ENCODE measurements at places on chromosomes 4 and X.

DNA sequence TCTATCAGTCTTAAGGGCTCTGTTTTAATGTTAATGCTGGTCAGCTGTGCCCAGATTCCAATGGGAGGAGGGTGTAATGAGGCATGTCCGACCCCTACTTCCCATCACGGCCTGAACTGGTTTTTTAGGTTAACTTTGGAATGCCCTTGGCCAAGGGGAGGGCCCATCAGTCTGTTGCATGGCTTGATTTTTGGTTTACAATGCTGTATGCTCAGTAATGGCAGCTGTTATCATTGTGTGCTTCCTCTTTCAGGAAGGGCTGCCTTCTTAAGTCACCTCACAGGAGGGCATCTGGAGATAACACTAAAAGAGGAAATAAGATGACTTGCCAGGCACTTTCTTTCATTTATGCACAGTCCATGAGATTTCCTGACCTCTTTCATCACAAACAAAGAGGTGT, 36.3 kb downstream of the ATXN3L start:
- no peak for DNase-seq

GRCh38 chrX:153888344-153888743, 2.4 kb upstream of the L1CAM start:
- DNase-seq: no peak

DNA sequence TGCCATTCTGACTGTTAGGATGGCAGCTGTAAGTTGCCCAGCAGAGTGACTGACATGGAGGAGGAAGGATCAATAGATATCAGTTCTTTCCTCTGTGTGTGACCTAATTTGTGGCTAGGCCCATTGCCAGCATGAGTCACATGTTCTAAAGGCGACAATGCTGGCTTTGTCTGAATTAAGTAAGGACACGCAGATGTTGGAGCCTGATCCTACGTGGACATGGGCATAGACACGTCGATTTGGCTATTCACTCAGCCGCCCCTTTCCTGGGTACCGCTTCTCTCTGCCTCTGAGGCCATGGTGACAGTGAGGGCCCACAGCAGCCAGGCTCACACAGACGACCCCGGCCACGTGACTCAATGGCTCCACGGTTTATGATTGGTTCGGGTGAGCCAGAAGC, 16.3 kb downstream of the PROM1 start:
- no peak for DNase-seq

DNA sequence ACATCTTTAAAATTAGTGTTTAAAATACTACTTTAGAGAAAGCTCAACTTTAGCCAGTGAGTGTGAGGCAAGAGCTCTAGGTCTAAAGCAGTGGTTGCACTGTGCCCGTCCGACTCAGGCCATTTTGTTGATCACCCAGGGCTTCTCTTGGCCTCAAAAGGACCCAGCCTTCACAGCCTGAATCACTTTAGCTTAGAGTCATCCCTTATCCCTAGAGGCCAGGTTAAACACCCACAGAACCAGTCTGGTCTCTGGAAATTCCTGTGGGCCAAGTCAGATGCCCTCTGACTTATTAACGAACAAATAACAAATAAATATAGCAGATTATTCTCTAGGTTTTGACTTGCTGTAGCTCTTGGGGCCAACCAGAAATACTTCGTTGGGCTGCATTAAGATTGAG, 102.3 kb downstream of the WWC2 start:
- no peak for DNase-seq

- no peak for DNase-seq
These were observed 200.2 kb downstream of the DKK2 start for GRCh38 chr4:106835919-106836318.

DNA sequence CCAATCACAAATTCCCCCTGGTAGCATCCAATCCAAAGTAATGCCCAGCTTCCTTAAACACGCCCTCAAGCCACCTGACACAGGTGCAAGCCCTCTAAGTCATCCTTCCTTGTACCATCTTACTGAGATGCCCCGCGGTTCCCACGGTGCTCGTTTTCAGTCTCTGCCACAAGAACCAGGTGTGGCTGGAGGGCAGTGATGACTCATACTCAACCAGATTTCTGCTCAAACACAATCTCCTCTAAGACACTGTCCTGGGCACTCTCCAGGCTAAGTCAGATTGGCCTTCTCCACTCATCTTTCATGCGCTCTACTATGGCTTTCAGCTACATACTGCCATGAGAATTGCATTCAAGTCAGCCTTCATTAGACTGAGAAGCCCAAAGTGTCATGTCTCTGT, 3.5 kb downstream of the SH3KBP1 start:
- no peak for DNase-seq

GRCh38 chr4:1219566-1219950, 29.4 kb downstream of the CTBP1 start:
- DNase-seq: no peak

GRCh38 chr4:123671636-123672404, 275.2 kb downstream of the SPRY1 start:
- DNase-seq: no peak

DNA sequence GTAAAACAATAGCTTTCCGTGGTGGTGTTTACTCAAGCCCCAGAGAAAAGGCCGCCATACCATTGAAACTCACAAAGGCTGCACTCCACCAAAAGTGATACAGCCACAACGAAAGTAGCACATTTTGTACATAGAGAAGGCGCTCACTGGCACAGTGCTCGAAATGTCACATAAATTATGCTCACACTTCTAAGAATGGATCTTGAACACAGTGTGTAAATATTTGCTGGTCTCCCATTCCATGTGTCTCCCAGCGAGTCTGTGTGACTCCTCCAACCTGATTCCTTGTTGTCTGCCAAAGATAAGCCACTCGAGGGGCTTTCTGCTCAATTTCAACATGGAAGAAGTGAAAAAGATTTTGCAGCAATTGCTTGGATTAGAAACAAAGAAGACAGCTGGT, 234.0 kb upstream of the VCX3A start:
- no peak for DNase-seq

DNA sequence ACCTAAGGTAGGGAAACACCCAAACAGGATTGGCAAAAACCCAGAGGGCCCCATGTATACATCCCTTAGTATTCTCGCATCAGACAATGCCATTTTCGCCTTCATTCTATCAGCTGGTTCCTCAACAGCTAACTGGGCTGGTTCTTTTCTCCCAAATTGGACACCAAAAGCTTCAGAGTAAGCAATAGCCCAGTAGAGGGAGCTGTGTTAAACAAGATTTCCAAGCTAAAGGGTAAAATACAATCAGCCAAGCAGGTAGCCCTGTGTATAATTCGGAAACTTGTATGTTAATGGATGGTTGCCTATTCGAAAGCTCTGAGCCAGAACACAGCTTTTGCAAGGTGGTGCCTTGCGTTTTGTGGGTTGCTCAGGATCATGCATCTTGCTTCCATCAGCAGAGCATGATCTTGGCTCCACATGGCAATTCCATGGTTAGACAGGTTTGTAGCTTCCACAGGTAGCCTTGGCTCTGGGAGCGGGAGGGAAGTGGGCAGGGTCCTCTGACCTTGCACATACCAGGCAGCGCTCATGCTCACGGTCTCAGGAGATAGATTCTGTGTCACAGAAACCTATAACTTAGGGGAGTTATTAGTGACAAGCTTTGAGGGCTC, 115.2 kb upstream of the LNX1 start:
- peak; percentile 39 for DNase-seq

DNA sequence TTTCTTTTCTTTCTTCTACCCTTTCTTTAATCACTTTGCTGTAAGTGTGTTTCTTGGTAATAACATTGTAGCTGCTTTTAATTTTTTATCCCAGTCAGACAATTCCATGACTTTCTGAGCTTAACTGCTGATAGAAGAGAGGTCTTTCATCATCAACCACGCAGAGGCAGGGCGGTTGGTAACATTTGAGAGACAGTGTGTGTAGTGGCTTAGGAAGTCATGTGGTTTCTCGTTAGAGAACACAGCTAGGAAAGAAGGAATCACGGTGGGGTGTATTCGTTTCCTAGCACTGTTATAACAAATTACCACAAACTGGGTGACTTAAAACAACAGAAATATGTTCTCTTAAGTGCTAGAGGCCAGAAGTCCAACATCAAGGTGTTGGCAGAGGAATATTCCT, 11.5 kb downstream of the PRPS2 start:
- DNase-seq: no peak

DNA sequence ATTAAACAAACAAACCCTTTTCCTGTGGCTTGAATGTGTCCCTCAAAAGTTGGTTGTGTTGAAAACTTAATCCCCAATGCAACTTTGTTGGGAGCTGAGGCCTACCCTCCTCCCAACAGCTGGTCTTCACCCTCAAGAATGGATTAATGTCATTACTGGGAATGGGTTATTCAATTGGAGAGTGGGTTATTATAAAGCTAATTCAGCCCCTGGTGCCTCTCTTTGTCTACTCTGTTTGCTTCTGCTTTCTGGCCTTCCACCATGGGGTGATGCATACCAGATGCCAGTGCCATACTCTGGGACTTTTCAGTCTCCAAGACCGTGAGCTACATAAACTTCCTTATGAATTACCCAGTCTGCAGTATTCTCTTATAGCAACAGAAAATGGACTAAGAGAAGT, 706.5 kb downstream of the CCSER1 start:
- DNase-seq: no peak

GRCh38 chr4:120672076-120672475, 250.4 kb downstream of the PRDM5 start:
- no peak for DNase-seq

DNA sequence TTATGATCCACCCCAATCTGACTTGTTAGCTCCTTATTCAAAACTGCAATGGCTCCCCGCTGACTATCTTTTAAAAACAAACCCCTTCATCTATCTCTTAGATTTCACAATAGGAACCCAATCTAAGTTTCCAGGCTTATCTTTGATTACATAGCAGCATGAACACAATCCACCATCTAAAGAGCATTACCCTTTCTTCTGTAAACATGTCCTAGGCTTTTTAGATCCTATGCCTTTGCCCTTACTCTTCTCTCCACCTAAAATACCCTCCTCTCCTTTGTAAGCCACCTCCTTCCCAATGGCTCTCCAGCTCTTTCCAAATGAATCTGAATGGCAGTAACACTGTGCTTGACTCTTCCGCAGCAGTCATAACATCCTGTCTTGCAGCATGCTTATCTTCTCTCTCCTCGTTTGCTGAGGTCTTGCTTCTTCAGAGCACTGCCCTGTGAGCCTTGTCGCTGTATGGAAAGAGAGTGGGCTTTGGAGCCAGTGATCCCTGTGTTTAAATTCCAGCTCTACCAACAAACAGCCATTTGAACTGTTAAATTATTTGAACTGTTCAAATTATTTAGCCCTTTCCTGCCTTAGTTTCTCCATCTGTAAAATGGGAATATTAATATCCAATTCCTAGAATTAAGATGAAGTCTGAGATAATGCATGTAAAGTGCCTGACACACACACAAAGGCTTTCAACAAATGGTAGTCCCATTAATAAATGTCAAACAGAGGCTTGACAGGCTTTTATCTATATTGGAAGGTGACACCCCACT, 16.2 kb upstream of the TSPAN5 start:
- no peak for DNase-seq

DNA sequence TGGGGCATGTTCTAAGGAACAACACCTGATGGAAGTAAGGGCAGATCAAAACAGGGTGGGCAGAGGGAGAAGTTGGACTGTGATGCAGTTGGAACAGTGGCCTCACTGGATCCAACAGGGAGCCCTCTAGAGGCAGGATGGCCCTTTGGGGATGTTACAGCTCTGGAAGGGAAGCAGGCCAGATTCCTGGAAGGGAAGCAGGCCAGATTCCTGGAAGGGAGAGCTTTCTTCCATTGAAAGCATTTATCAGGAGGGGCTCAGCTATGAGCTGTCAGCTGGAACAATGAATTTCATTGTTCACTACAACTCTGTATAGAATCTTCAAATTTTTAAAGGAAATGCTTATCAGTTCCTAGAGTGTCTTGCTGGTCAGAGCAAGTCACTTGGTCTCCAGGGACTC, 17.7 kb downstream of the IL15 start:
- DNase-seq: no peak

- DNase-seq: no peak
These were observed 73.0 kb upstream of the WDFY3 start for GRCh38 chr4:85039526-85039925.

- peak; percentile 2 for DNase-seq
These were observed 8.2 kb downstream of the TNIP3 start for GRCh38 chr4:121155893-121156292.

DNA sequence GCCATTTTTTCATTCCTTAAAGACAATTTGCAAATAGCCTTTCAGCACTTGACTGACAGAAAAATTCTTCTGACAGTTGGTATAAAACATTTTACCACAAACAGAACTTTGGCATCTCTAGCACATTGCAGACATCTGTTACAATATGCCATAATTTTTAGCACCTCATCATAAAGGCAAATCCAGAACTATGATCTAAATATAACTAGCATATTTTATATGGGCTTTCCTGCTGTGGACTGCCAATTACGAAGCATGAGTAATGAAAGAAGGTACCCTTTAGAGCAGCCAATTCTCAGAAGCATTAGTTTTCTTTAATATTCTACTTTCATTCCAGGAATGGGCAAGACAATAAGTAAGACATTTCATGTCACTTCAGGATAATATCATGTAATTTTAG, 647.4 kb upstream of the GALNT7 start:
- DNase-seq: no peak

GRCh38 chr4:124415146-124415545, 297.4 kb downstream of the ANKRD50 start:
- no peak for DNase-seq

- DNase-seq: no peak
These were observed 907.0 kb downstream of the RAPGEF2 start for GRCh38 chr4:160009656-160010493.

DNA sequence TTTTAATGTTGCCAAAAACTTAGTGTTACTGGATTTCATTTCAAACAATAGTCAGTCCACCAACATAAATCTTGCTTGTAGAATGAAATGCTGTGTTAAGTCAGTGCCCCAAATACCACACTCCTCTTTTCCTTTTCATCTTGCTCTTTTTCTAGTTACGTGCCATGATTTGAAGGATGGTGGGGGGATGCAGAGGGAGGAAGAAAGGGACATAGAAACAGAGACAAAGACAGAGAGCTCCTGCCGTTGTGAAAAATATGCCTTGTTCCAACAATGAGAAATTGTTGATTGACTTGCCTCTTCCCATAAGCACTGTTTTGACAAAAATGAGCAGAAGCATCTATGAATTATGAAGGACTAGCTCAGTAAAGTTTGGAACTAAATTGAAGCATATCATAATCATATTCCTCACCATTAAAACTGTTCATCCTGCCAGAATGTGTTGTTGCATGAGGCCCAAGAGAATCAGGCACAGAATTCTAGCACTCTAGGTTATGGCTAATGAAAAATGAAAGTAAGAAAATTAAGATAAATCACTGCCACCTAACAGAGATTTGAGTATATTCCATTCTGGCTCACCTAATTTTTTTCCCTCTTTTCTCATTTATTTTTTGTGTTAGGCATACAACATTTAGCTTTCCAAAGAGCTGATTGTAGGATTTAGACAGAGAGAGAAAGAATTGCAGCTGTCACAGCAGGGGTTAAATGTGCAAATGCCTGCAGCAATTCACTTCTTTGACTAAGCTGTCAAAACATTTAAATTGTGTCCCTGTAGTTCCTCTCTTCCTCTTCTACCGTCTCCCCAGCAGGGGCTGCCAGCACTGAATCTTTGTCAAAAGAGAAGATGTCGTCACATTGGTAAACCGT, 111.6 kb upstream of the PTPN13 start:
- DNase-seq: no peak
